ENCODE measurements at places on chromosomes 7 and 10.

GRCh38 chr7:26180792-26181198 is 19.8 kb downstream of the HNRNPA2B1 start:
- DNase-seq = no peak

DNA sequence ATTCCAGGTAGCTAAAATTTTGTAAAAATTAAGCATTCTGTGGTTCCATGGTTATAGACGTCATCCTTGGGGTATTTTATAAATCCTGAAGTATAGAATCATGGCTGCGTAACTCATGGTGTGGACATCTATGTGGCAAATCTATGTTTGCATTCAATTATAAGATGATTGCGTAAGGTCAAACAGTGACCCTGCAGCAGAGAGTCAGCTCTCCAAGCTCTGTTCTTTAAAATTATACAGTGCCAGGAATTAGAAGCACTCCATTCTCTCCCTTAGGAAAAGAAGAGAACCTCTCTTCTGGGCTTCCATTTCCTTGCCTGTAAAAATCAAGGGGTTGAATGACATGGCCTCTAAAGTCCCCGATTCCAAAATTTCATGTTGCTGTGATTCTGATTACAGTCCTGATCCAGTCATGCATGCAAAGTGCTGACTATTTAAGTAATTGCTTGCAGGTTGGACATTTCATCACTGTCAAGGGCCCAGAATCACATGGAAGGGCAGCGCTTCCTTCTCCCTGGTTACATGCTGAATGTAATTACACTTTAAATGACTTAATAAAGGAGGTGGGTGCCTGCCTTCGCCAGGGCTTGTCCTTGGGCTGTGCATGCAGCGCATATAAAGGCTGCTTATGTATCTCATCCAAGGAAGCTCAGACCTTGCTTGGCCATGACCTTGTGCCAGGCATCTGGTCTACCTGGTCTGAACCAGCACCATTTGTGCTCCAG is 550.7 kb downstream of the TYW1 start:
- no peak for DNase-seq

- no peak for DNase-seq
Observed at GRCh38 chr10:102632394-102633111, 11.7 kb upstream of the TRIM8 start.

- DNase-seq = no peak
Observed at GRCh38 chr10:130224228-130224627, 88.0 kb downstream of the GLRX3 start.

DNA sequence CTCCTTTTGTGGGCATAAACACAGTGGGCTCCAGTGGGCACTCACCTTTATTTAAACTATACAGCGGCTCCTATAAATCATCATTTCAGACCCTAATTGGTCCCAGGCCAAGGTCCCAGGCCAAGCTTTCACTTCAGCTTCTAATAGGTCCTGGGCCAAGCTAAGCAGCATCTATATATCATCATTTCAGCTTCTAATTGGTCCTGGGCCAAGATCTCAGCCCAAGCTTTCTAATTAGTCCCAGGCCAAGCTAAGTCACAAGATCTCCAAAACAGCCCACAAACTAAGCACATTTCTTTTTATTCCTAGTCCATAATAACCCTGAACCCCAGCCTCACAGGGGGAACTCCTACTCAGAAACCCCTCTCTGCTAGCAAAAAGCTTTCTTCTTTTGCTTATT is 47.1 kb downstream of the ZNF680 start:
- no peak for DNase-seq

DNA sequence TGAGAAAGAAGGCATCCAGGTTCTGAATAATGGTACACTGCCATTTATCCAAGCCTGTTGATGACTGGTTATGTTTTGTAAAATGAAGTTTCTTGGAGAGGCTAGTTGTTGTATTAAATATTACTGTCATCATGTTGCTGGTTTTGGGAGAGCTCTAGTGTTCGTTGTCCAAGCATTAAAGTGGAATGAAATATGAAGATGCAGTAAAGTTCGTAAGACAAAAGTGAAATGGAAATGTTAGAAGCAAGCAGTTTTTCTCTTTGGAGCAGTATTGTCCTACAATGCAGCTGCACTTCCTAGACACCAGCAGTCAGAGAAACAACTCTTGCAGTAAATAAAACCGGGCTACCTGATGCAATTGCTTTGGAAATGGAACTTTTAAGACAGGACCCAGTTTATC is 156.8 kb upstream of the FZD1 start:
- DNase-seq = no peak

- DNase-seq = no peak
Observed at GRCh38 chr7:11082121-11082520, 108.4 kb downstream of the PHF14 start.

Measured in stimulated activated naive CD8-positive, alpha-beta T cell treated with anti-CD3 and anti-CD28 coated beads, Interleukin-15, Interleukin-2, amounts not matched to agents 100 U/mL and 50 U/mL, for 24 hours (primary cell).